Activated T-cell treated with anti-CD3 and anti-CD28 coated beads for 4 hours (primary cell): ENCODE measurements at places on chromosomes 11 and 22.

GRCh38 chr11:16941935-16942334, 72.3 kb downstream of the PLEKHA7 start:
- DNase-seq = no peak

DNA sequence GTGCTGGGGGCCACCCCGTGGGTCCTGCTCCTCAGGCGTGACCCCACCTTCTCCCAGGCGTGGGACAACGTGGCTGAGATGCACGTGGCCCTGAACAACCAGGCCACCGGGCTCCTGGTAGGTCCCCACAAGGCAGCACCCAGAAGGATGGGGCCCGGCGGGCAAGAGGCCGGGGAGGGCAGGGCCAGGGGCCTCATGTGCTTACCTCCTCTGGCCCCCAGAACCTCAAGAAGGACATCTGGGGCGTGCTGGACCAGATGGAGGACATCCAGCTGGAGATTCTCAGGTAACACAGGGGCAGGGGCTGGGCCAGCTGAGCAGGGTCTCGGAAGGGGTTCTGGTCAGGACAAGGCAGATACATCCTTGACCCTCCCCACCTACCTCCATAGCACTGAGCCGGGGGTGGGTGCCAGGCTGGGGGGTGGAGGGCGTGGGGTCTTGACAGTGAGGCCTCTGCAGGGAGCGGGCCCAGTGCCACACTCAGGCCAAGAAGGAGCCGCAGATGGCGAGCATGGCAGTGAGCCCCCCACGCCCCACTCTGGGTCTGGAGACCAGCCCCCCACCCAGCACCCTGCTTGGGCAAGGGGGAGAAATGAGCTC, 186.3 kb downstream of the IGLL1 start:
- no peak for DNase-seq

- no peak for DNase-seq
Observed at GRCh38 chr11:121367844-121368225, 75.3 kb downstream of the SC5D start.

- no peak for DNase-seq
Observed at GRCh38 chr22:18984564-18984963, 48.5 kb upstream of the PRODH start.

- DNase-seq = no peak
Observed at GRCh38 chr11:69638941-69639681, 1.8 kb upstream of the CCND1 start.

DNA sequence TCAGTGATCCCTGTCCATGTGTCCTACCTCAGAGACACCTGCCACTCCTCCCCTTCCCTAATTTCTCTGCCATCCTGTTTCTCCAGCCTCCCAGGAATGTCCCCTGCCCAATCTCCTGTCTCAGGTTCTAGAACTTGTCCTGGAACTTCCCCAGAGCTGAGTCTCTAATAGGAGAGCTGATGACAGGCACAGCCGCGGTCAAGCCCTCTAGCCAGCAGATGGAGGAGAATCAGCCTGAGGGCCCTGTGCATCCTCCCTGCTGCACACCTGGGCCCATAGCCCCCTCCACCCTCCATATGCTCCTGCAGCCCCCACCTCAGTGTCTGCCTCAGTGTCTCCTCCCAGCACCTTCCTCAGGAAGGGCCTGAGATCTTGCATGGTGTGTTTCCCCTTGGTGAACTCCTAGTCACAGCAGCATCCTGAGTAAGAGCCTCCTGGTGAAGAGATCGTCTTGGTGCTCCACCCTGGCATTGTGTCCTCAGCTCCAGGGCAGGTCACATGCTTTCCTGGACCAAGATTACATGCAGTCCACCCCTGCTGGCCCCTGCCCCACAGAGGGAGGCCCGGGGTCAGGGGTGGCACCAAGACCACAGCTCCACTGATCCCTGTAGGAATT, 43.9 kb upstream of the VPREB1 start:
- no peak for DNase-seq

DNA sequence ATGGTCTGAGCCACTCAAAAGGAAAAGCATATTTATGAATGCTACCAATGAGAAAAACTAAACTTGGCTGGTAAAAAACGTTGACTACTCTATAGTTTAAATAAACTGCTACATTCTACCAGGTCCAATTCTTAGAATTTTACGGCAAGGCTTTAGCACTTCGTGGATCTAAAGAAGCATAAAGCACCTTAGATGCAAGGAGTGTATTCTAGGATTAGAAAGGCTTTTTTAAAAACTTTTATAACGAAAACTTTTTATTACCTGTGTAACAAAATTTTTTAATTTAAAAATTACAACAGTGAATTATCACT, 13.9 kb downstream of the PHF21A start:
- DNase-seq = no peak

- DNase-seq = no peak
Observed at GRCh38 chr22:29806196-29806595, 31.9 kb downstream of the ASCC2 start.

DNA sequence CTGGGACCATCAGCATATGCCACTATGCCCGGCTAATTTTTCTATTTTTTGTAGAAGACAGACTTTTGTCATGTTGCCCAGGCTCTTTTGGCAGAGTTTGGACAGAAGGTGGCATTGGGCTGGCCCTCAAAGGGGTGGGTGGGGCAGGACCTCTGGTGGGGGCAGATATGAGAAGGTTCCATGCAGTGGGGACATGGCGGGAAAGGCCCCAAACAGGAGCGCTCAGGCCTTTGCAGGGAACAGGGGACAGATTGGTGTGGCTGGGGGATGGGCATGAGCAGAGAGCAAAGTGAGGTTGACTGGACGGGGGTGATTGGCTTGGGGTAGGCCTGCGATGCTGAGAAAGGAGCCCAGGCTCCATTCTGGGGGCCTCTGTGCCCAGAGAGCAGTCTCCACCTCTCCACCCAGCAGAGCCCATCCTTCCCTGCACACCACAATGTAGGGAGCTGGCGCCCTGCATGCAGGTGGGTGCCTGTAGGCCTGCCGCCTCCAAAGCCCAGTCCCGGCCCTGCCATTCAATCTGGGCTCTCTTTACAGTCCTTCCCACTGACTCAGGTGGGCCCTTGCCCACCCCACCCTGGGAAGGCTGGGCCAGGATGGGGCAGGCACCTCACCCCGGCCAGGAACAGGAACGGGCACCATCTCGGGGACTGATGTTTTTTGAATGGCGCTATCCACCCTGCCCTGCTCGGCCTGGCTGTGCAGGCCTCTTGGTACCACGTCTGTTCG, 98.7 kb downstream of the MORC2 start:
- DNase-seq = no peak

DNA sequence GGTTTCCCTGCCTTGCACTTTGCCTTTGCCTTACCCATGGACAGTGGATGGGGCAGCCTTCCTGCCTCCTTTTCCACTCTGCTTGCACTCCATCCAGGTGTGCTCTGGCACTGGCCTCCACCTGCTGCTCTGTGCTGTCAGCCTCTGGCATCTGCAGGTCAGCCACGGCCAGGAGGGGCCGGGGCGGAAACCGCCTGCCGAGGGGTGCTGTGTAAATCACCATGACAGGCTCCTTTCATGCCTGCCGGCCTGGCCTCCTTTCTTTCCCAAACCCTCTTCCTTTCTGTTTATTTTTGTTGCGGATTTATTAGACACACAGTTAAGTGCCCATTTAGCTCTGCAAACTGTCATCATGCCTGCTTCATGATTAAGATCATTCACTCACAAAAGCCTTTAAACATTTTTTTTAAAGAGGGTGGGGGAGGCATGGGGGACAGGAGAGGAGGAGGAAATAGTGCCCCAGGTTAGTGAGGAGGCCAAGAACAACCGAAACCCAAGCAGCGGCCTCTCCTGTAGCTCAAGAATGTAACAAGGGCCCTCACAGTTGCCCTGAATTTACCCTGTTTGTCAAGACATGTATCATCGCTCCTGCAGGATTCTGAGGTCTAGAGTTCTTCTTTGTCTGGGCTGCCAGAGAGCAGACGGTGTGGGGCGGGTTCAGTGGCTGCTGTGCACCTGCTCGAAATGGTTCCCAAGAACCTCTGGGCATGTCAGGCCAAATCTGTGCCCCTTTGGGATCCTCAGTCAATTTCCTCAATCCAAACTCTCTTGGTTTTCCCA, 83.3 kb downstream of the BARX2 start:
- no peak for DNase-seq

DNA sequence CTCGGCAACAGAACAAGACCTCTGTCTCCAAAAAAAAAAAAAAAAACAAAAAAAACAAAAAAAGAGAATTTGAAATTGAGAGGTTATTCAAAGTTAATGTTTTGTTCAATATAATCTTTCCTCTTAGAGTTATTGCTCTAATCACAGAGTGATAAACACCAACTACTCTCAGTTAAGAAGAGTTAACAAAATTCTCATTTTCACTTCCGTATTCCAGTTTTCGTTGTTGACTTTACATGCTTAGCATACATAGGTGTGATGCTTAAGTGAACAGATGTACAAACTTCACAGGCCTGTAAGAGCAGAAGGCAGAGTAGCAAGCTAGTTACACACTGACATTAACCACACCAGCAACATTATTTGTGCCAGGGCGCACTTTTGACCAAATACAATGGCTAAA, 12.3 kb downstream of the EIF4ENIF1 start:
- no peak for DNase-seq

DNA sequence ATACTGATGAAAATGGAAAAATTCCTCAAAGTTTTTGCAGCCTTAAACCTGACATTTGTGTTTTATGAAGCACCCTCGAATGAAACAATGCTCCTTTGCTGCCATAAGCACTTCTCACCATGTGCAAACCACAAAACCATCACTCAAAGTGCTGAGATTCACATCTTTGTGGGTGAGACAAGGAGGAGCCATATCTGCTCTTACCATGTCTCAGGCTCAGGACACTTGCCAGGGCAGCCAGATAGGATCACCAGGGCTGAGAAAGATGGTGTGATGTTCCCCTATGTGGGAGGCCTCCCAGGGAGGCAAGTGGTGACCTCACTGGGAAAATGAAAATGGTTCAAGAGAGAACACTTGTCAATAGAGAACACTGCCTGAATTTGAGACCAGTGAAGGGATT, 120.4 kb downstream of the CCDC34 start:
- DNase-seq = no peak
